WTC11 (cell line): ENCODE measurements at places on chromosomes 5 and 9.

DNA sequence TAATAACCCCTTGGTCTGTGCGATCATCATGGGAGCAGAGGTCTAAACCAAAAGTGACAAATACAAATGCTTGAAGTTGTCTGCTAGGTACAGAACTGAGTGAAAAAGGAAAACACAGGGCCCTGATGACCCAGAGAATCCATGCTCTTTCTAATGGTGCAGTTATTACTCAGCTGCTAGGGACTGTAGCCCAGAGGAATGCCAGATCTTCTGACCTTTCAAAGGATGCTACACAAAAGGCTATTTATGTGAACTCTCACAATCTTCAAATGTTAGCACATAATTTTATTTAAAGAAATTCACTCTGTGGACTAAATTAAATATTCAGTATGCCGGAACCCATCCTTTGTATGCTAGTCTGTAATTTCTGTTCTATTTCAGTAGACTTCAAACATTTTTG lies 79.9 kb downstream of the PRR16 start:
- DNase-seq: no peak

- no peak for DNase-seq
These were observed 193.1 kb downstream of the SLC12A2 start for GRCh38 chr5:128276537-128277216.

DNA sequence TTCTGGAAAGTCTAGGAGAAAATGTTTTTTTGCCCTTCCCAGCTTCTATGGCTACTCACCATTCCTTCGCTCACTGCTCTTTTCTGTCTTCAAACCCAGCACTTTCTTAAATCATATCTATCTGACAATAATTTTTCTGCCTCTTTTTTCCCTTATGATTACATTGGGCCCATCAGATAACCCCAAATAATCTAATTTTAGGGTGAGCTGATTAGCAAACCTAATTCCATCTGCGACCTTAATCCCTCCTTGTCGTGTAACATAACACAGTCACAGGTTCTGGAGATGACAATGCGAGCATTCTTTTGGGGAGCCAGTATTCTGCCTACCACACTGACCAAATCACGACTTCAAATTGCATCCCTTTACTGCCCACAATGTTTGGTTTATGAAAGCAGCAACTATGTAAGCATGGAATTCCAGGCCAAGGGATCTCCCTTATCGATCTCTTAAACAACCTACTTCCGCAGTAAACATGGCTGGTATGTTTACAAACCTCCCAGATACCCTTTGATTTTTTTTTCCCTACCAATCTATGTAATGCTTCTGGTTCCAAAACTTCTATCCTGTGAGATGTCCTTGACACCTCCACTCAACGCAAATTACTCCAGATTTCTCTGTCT lies 2122.2 kb downstream of the MAT2B start:
- no peak for DNase-seq

DNA sequence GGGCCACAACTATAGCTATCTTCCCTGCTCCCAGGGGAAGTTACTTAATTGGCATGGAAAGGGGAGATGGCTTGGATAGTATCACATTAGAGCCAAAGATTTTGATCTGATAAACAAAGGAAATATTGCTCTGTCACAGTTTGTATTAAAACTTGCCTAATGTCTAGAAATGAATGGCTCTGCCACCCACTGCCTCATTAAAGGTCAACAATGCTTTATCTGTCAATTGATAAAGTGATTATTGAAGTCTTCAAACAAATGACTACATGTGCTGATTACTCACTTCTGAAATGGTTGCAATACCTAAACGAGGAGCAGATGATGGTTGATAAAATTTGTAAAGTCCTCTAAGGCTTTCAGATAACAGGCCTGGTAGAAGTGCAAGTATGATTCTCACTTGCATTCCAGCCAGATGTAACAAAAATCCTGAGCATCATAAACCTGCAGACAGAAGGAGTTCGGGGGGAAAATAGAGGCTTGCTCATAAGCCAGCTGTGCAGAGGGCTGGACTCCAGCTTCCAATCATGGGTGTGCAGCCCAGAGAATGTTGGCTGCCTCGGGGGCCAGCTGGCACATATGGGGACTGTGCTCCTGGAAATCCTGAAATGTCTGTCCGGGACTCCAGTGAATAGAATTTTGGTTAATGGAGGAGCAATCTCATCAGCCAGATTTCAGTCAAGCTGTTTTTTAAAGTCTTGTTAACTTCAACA lies 200.5 kb upstream of the SLC27A6 start:
- no peak for DNase-seq

DNA sequence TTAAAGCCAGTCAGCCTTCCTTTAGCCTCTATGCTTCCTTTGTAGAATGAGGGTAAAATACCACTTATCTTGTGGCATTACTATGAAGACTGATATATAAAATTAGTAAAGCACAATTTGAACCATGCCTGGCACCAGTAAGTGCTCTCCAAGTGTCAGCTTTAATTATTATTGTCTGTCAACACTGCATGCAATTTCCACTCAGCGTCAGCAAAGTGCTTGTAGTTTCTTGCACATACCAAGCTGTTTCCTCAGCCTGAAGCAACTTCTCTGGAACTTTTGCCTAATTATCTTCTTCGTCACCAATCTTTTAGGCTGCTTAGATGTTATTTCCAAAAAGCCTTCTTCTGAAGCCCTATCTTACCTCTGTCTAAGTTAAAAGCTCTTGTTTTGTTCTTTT lies 177.3 kb downstream of the CDC42SE2 start:
- DNase-seq: no peak

DNA sequence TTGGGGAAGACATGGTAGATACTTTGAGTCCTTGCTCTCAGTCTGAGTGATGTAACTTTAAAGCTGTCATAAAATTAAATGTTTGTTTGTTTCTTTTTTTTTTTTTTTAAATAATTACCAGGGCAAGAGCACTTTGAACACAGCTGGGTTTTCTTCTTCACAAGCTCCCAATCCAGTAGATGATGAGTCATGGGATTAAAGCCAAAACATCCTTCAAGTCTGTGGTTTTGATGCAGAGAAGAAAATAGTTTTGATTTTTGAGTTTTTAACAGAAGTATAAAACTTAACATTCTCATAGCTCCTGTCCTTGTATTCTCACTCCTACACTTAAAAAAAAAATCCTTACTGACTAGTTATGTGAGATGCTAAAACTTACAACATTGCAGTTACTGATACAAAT lies 34.8 kb upstream of the IL31RA start:
- DNase-seq: no peak

DNA sequence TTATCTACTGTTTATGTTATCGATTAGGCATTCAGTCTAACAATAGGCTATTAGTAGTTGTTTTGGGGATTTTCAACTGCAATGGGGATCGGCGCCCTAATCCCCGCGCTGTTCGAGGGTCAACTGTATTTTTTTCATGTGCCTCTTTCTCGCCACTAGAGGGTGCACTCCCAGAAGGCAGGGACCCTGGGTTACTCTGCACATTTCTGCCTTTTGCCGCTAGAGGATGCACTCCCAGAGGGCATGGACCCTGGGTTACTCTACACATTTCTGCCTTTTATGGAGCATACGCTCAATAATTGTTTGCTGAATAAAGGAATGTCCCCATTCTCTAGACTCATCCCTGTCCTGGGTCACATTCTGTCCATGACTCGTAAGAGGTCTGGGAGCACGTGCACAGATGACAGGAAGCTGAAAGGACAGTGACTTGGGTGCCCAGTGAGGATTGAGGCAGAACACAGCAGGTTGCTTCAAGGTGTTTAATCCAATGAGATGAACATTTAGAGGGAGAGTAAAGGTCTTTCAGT lies 27.9 kb upstream of the RECK start:
- peak; percentile 44 for DNase-seq

DNA sequence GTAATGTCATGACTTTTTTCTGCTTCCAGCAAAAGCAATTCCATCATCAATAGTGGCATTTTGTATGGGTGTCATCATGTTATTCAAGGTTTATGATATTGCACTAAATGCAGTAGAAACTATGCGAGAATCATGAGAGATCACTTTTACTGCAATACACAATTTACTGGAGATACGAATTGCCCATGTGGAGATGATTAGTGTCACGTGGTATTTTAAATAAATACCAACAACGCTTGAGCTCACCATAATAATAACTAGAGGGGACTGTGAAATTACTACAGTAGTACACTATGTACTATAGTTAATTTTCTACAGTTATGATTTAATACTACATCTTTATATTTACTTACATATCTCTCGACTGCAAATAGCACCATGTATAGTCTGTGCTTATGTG lies 49.7 kb downstream of the FAM174A start:
- no peak for DNase-seq

DNA sequence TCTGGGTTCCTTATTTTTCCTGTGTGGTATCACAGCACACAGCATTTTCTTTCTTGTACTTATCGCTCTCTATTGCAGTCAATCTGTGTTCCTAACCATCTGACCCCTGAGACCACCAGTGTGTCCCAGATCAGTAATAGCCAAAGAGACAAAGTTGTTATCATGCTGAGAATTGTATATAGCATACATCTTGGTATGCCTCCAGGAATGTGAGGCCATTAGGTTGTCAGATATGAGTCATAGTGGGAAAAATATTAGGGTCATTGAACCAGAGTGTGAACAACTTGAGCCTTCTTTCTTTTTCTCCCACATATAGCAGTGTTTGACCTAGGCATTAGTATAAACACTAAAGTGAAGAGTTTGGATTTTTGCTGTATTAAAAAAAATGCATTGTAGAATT lies 106.3 kb downstream of the NDUFAF2 start:
- DNase-seq: no peak

- DNase-seq: no peak
These were observed 347.0 kb downstream of the NTRK2 start for GRCh38 chr9:85016384-85017006.

DNA sequence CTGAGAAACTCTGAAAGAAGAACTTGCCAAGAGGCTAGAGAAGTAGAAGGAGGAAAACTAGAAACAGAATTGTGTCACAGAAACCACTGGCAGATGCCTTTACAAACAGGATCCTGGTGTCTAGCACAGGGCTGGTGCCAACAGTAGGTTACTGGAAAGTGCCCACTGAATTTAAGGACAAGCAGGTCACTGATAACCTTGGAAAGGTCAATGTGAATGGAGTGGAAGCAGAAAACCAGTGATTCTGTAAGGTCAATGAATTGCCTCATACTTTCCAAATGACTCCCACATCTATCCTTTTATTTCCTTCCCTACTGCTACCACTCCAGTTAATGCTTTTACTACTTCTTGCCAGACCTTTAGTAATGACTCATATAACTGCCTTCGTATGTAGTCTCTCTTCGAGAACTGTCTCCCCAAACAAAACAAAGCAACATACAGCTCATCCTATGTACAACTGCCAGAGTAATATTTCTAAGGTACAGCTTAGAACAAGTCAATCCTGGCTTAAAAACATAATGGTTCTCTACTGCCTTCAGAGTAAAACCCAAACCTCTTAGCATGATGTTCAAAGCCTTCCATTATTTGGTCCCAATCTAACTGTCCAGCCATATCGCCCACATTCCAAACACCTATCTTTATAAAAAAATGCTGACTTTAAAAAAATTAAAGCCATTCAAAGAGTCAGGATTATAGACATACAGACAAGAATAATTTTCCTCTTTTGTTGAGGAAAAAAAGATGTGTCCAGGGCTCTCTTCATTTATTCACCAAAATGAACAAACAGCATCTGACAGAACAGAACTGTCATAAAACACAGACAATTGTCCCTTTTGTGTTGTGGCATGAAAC lies 52.5 kb downstream of the NR3C1 start:
- DNase-seq: no peak

- DNase-seq: no peak
These were observed 99.4 kb downstream of the TMEM174 start for GRCh38 chr5:73272351-73272750.

DNA sequence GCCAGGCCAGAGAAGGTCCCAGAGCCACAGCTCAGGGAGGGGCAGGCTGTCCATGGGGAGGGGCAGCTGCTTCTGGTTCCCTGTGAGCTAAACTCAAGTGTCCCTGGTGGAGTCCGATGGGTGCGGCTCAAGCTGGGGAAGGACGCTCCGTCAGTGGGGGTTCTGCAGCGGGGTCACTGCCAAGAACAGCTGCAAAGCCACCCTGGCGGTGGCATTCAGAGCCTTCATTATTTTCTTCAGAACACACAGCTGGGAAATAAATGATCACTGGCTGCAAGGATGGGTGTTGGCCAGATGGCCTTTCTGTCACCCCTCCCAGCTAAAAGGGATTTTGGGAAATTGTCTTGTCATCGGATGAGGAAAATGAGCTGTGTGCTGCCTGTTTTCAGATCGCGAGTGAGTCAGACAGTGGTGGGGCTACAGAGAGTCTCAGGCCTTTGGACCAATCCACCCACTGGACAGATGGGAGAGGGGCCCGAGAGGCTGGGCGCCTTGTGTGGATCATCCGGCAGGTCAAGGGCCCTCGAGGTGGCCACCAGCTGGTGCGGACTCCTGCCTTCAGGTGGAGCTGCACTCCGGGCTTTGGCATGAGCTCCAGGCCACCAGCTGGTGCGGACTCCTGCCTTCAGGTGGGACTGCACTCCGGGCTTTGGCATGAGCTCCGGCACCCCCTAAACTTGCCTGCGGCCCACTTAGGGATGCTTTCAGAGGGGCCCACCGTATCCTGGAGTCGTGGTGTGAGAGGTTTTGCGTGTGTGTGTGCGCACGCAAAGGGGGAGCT lies 17.9 kb upstream of the GFPT2 start:
- no peak for DNase-seq

DNA sequence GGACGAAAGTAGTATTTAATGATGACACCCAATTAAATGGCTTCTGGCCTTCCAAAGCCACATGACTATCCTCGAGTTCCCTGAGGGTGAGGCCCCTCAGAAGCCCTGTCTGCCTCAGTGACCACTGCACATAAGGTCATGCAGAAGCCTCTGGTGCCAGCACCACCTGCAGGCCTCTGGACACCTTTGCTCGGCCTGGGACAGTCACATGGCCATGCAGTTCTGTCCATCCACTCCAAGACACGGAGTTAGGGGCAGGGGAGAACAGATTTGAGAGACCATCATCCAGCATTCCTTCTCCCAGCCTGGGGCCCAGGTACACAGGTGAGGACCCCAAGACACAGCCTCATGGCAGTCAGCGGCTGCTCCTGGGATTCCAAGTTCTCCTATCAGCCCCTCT lies 145.0 kb downstream of the ROR2 start:
- no peak for DNase-seq

DNA sequence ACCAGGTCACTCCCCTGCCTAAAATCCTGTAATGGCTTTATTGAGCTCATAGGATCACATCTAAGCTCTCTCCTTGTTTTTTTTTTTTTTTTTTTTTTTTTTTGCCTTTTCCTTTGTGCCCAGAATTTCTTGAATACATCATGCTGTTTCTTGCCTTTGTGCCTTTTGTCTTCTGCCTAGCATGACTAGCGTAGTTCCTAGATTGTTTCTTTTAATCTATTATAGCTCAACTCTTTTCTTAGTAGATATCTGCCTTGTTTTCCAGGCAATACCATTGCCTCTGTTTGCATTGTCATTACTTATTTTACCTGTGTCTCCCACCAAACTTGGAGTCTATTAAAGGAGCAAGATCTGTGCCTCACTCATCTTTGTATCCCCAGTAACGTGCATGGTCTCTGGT lies 106.1 kb upstream of the C9orf72 start:
- DNase-seq: no peak

GRCh38 chr5:171725205-171725601 lies 60.4 kb upstream of the SMIM23 start:
- no peak for DNase-seq
